NCI-H2081 treated with DMSO at 0.1 percent for 48 hours (cell line): ENCODE measurements at places on chromosomes 5 and 9.

DNA sequence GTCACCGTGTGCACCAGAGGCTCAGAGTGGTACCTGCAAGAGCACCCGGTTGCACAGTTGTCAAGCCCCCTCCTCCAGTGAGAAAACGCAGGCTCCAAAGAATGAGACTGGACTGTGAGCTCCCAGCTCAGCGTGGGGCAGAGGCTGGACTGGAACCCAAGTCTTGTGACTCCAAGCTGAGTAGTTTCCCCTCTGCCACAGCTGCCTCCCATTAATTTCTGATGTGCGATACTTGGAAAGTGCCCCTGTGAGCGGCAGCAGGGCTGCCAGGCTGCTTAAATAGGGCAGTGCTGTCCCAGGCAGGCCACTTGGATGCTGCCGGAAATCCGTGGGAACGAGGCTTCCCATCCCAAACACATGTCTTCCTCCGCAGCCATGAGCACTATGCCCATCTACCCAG is 62.2 kb upstream of the ANGPTL2 start:
- DNase-seq, result no peak

GRCh38 chr9:34521406-34522045 is 1.3 kb downstream of the ENHO start:
- DNase-seq, result no peak

- DNase-seq, result no peak
These were observed 93.0 kb downstream of the THBS4 start for GRCh38 chr5:80128141-80128540.

- DNase-seq, result no peak
These were observed 1.9 kb downstream of the KIAA1191 start for GRCh38 chr5:176359658-176360057.

DNA sequence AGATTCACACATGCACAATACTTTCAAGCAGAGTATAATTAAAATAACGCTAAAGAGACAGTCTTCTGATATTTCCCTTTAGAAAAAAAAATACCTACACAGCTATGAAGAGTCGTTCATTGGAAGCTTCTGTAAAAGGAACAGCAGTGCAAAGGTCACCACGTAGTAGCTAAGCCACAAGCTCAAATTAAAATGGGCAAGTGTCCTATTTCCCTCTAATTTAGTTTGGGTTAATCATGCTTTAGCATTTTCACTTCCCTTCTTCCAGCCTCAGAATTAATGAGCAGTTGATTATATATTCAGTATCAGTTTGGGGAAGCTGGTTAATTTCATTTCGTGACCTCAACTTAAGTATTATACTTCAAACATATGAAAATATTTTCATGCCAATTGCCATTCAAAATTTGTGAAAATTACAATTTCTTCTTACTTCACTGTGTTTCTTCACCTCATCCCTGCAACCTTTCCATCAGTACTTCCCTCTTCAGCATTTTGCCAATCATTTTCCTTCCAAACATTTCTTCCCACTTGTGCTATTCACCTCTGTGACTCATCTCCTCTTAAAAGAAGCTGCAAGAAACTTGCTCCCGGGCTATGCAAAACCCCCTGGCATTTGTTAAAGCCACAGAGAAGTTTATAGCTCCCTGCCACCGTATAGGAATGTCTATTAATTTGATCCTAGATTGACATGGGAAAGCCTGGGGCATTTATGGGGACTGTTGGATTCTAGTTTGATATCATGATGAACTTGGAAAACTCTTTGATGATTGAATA is 83.0 kb downstream of the DMRTA1 start:
- DNase-seq, result no peak

GRCh38 chr5:65769539-65769938 is 47.5 kb downstream of the NLN start:
- no peak for DNase-seq

- no peak for DNase-seq
These were observed 257.5 kb downstream of the GADD45G start for GRCh38 chr9:89862316-89862715.

DNA sequence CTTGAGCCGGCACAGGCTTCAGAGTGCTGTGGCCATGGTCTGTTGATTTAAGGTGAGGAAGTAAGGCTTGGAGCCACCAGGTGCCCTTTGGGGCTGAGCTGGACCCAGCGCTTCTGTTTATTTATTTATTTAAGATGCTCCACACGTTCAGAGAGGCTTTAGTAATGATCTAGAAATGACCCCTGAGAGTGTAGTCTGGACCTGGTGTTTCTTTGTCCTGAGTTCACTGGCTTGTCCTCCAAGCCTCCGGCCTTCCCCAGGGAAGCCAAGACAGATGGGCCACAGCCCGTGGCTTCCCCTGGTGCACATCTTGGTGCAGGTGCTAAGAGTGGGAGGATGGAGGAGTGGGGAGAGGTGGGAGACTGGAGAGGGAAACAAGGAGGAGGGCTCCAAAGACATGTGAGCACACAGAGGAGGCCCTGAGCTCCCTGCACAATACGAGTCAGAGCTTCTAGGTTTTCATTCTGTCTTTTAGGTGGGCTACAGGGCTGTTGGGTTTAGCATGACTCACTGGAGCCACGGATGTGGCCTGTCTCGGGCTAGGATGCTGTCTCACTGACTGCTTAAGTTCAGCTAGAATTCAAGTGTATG is 56.9 kb downstream of the AHRR start:
- no peak for DNase-seq

DNA sequence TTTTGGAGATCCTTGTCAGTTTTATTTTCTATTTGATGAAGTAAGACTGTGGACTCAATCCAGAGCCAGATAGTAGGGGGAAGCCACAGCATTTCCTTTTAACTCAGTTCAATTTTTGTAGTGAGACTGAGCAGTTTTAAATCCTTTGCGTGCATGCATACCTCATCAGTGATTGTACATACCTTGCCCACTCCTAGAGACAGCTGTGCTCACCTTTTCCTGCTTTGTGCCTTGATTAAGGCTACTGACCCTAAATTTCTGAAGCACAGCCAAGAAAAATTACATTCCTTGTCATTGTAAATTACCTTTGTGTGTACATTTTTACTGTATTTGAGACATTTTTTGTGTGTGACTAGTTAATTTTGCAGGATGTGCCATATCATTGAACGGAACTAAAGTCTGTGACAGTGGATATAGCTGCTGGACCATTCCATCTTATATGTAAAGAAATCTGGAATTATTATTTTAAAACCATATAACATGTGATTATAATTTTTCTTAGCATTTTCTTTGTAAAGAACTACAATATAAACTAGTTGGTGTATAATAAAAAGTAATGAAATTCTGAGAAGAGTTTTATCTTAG is 17.8 kb downstream of the DIMT1 start:
- DNase-seq, result no peak

DNA sequence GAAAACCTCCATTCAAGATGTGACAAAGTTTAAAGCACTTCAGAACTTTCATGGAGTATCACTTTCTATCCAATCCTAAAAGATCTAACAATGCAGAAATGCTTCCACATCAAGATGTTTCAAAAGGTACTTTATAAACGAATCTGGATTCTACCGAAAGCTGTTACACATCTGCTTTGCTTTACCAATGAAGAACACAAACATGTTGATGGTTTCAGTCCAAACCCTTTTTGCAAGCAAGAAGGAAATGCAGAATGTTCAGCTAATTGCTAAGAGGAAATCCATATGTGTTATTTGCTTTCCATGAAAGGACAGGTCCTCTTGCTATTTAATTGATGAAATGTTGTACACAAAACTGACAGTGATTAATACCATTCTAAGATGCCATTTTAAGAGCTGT is 419.6 kb downstream of the EFNA5 start:
- no peak for DNase-seq

DNA sequence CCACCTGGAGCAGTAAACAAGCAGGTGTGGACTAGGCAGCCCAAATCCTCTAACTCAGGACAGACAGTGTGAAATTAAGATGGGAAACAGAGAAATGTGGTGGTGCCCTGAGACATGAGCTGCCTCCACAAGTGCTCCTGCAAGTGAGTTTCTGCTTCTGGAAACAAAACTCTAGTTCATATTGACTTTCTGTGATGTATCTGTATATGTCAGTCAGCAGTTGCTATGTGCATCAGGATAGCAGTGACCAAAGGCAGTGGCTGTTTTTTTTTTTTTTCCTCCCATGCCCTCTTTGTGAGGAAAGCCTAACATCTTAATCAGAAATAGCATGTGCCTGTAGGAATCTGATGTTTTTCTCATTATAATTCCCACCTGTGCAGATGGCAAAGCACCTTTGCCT is 318.4 kb upstream of the SEMA6A start:
- no peak for DNase-seq

- DNase-seq, result no peak
These were observed 70.4 kb upstream of the IFNE start for GRCh38 chr9:21552244-21553170.

- no peak for DNase-seq
These were observed 115.7 kb downstream of the TRIO start for GRCh38 chr5:14258840-14259239.

DNA sequence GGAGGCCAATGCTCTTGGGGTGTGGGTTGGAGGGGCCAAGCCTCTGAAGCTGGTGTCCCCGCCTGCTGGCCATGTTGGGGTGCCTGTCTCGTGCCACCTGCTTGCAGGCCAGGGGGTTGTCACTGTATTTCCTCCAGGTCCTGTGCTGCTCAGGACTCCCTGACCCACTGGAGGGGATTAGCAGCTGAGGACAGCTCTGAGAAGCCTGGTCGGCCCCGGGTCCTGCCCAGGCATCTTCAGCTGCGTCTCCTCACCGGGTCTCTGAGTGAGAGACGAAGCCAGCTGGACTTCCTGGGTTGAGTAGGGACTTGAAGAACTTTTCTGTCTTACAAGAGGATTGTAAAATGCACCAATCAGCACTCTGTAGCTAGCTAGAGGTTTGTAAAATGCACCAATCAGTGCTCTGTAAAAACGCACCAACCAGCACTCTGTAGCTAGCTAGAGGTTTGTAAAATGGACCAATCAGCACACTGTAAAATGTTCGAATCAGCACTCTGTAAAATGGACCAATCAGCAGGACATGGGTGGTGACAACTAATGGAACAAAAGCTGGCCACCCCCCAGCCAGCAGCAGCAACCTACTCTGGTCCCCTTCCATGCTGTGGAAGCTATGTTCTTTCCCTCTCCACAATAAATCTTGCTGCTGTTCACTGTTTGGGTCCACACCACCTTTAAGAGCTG is 20.6 kb upstream of the SLC9A3 start:
- no peak for DNase-seq

DNA sequence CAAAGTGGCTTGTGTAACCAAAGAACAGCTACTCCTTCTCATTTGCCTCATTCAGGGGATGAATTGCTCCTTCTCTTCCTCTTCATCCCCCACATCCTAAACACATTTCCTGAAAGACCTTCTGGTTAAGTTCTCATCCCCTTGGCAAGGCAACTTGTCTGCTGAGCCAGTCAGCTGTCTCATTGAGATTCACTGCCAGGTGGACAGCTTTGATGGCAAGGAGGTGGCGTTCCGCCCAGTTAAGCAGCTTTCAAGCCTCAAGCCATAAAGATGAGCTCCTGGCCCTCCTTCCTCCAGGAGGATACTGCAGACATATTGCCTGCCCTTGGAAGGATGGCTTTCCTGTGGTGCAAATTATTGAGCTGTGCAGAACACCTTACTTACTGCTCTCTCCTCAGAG is 448.6 kb upstream of the MPDZ start:
- no peak for DNase-seq

DNA sequence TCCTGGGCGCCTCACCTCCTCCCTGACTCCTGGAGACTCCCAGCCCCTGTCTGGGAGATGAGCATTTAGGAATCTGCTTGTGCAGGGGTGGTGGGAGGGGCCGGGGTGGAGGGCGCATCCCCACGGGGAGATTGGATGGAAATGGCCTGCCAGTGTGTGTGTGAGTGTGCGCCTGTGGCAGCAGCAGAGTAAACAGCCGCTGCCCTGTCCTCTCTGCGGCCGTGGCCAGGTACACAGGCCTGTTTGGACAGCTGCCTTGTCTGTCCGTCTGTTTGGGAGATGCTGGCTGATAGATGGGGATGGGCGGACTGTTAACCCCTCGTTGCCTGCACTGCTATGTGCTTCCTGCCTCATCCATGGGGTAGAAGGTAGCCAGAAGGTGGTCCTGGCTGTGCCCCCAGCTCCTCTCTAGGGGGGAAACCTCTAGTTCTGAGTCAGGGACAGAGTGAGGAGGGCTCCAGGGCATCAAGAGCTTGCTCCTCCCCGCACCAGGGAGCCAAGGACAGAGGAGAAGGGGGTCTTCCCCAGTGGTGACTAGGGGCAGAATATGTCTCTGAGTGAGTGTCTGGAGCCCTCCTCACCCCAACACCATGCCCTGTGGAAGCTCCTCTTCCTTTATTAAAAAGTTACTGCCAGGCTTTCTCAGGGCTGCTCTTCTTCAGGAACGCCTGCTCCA is 60.1 kb downstream of the LMX1B start:
- DNase-seq, result no peak

DNA sequence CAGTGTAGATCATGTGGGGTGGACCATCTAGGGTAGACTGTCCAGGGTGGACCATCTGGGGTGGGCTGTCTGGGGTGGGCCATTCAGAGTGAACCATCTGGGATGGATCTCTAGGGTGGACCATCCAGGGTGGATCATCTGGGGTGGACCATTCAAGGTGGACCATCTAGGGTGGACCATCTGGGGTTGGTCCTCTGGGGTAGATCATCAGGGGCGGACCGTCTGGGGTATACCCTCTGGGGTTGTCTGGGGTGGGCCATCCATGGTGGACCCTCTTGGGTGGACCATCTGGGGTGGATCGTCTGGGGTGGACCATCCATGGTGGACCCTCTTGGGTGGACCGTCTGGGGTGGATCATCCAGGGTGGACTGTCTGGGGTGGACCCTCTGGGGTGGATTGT is 64.3 kb downstream of the KCNT1 start:
- DNase-seq, result no peak

- DNase-seq, result no peak
These were observed 1382.4 kb upstream of the WWC1 start for GRCh38 chr5:166909040-166909439.

- no peak for DNase-seq
These were observed 37.8 kb downstream of the PRELID2 start for GRCh38 chr5:145797336-145797735.

GRCh38 chr5:59887274-59887673 is 6.3 kb downstream of the PDE4D start:
- no peak for DNase-seq

GRCh38 chr5:160477266-160477970 is 55.8 kb downstream of the PTTG1 start:
- DNase-seq, result no peak

DNA sequence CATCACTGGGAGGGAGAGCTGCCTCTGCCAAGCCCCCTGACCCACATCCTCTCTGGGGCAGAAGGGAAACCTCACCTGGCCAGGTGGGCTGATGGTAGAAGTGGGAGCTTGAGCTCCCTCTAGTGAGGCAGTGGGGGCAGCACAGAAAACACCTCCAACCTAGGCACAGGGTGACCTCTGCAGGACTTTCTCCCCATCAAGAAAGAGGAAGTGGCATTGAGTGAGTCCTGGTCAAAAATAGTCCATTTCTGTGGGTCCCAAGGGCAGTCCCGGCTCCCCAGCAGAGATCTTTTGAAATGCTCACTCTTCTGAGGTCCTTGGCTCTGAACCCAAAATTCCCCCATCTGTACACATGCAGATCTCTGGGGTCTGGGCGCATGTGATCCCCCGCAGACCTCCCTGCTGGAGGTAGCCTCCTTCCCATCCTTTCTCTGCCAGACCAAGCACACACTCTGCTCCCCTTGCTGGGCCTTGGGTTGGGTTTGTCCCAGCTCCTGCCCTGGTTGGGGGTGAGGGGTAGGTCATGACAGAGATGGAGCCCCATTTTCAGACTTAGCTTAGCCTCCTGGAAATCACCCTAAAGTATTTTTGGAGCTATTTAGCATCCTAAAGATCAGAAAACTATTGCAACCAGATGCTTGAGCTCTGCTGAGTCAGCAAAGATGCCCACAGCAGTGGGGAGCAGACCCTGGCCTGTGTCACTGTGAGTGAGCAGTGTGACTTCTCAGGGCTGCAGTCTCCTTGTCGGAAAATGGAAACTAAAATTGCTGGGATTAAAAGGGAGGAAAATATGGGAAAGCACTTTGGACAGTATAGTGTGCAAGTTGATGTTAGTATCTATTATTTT is 41.6 kb upstream of the LCP2 start:
- DNase-seq, result no peak
